Stimulated activated CD8-positive, alpha-beta memory T cell treated with anti-CD3 and anti-CD28 coated beads, Interleukin-4, amount 100 ng/mL, for 1 hour (primary cell): ENCODE measurements at places on chromosomes 3 and 15.

DNA sequence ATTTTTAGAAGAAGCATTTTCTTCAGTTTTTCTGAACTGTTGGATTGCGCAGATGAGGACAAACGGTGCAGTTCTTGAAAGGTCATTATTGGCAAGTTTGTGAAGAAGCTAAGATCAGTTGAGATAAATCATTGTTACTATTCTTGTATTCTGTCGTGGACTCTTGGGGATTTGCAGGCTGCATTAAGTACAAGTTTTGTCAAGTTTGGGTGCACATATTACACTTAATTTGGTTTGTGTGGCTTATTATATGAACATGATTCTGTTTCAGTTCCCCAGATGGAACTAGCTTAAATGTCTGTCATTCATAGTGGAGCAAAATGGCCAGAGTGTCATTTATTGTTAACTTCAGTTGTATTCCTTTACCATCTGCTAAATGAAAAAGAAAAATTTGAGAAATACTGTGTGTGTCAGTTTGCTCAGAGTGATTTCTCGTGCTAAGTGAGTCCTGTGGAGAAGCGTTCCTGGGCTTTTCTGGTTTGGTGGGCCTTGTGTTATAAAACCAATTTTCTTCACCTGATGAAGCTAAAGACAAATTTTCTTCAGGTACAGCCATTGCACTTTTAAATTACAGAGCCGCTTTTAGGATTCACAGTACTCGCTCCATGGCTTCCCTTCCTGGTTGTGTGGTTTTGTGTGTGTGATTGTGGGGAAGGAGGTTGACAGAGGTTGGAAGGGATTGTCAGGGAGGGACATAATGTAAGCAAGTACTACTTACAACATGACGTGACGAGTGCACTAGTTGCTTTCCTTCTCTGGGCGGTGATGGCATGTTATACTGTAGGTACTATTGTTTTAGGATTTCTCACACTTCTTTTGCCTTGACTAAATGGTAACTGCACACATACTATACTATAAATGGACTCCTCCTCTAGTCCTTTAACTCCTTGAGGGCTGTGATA lies 1.7 kb downstream of the AKAP13 start:
- no peak for DNase-seq

GRCh38 chr3:104717828-104718196 lies 648.9 kb upstream of the ALCAM start:
- no peak for DNase-seq

DNA sequence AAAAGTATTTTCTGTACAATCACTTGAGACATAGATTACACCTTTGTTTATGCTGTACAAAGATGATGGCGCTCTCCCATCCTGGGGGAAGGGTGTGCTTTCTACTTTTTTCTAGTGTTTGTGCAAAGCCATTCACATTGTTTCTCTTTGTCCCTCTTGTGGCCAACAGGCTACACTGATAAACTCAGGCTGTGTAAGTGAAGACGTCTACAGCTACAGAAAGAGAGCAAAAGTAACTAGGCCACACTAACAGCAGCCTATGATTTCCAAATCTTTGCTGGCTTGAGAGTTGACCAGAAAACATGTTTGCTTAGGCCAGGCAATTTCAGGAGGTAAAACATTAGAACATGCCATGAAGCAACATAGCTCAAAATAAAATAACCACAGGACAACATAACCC lies 75.1 kb downstream of the FOXB1 start:
- DNase-seq: no peak

GRCh38 chr3:161890147-161890625 lies 393.6 kb downstream of the OTOL1 start:
- no peak for DNase-seq

DNA sequence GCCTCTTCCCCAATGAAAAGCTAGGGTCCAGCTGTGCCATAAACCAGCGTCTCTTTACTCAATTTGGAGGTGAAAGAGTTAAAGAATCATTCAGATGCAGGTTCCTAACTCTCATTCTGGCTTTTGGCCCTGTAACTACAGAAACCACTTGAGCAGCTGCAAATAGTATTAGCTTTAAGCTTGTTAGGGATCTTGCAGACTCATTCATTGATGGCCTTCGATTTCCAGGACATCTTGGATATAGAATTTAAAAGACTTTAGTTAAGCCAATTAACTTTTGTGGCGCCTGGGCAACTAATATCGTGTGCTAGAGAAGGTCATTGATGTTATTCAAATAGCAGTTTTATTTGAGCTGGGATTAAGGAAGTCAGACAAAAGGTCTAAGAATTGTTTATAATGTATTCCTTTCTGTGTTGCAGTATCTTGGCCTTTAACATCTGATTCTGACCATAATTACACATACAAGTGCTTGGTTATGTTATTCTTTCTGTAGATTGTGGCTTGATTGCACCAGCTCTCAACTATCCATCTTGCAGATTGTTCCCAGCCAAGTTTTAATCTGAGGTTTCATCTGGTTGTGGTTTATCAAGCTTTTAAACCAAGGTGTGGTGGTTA lies 185.3 kb downstream of the CACNA2D3 start:
- DNase-seq: no peak

- no peak for DNase-seq
Observed at GRCh38 chr3:182803596-182803995, 10.3 kb downstream of the ATP11B start.

DNA sequence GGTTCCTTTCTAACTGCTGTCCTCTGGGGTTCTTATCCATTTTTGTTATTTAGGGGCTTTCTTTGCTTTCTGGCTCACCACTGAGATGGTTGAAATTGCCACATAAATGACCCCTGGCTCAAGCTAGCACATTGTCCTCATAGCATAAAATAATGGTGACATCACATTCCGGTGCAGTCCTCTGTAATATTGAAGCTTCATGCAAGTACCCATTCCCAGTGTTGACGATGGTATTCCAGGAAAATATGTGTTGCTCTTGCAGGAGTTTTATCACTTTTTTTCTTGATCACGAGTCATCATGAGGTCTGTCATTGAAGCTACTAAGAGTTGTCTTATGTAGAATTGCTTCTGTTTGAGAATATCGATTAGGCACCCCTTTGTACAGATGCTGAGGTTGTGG lies 56.1 kb downstream of the CRTC3 start:
- no peak for DNase-seq

DNA sequence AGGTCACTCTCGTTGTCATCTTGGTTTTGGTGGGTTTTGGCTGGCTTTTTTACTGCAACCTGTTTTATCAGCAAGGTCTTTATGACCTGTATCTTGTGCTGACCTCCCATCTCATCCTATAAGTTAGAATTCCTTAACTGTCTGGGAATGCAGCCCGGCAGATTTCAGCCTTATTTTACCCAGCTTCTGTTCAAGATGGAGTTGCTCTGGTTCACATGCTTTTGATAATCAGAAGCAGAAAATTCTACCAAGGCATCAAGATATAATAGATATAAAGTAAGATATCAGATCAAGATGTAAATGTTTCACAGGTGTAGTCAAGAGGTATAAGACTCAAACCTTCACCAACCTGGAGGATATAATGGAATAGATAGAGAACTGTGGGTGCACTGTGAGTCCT lies 16.0 kb downstream of the GPR176 start:
- DNase-seq: no peak

GRCh38 chr3:37491343-37491742 lies 317.0 kb upstream of the LRRFIP2 start:
- DNase-seq: no peak

GRCh38 chr15:25862472-25863110 lies 536 bp downstream of the ATP10A start:
- no peak for DNase-seq

- DNase-seq: no peak
Observed at GRCh38 chr3:29934751-29935150, 653.9 kb downstream of the RBMS3 start.

DNA sequence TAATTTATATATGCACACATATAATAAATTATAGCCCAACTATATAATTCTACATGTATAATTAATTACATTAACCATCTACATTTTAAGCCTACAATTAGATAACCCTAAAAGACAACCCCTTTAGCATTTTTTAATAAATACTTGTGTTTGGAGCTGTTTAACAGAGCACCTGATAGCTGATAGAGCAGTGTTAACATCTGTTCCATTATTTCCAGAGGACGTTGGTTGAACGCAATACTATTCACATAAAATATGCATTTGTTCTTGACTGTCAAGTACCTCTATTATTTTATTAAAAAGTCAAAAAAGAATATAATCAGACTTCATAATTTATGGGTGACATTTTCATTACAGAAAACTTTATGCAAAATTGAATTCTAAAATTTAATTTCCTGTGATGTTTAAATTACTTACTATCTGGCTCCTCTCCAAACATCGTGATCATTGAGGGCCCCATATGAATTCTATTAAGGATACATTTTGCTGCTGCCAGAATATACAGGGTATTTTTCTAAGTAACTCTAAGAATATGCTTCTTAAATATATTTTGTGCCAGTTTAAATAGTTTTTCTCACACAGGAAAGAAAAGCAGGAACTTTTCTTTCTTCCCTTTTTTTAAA lies 234.3 kb downstream of the SHOX2 start:
- no peak for DNase-seq

DNA sequence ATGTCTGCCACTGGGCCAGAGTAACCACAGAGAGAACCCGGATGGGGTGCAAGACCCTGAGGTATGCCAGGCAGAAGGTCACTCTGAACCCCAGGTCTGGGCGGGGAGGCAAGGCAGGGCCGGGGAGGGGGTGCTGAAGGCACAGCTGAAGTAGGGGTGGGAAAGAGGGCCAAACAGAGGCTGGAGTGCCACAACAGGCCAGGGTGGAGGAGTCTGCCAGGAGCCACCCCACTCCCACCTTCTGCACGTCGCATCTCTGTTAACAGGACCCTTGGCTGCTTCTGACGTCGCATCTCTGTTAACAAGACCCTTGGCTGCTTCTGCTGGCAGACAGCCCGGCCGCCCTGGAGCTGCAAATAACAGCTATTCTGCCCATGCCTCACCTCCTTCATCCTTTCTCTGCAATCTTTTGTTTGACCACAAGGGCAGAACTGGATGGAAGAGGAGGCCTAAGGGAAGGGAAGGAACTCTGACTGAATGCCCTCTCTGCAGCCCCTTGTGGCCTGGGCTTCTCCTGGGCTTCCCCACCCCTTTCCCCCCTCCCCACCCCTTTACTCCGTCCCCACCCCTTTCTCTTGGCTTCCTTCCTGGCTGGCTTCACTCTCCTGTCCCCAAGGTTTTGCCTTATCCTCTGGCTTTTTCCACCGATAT lies 20.6 kb upstream of the FBLN2 start:
- no peak for DNase-seq

- DNase-seq: no peak
Observed at GRCh38 chr15:70793694-70794093, 30.3 kb upstream of the UACA start.

DNA sequence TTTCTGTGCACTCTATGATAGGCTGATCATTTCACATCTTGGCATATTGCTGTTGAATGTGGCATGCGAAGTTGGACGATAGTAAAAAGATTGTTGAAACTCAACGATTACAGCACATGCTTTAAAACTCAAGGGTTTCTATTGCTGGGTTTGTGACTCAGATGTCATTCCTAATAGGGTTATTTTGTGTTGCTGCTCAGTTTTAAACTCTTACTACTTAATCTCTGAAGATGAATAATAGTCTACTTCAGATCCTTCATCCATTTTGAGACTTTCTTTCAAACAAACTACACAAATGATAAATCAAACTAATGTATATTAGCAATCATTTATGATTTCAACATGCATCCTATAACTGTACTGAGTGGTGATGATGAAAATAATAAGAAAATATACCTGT lies 71.3 kb upstream of the MBNL1 start:
- no peak for DNase-seq
